ENCODE measurements at places on chromosomes 12 and 14. TPM values are rescaled to one million over a fixed set of nuclear protein-coding genes. Genes with fewer than 3 reads are reported as not detected.

The P2RX2 gene
- total RNA-seq: not detected

The CIT gene
- 2.7 TPM for total RNA-seq

The PHLDA1 gene
- 10.3 TPM for total RNA-seq

The CBLN3 gene
- total RNA-seq: 0.26 TPM

The ANO2 gene
- total RNA-seq: 29.1 TPM

The STON2 gene
- 327 TPM for total RNA-seq

The PRH2 gene
- not detected for total RNA-seq

The RFX4 gene
- not detected for total RNA-seq

The LYZ gene
- total RNA-seq: not detected

The TCL1B gene
- not detected for total RNA-seq

The ENO2 gene
- total RNA-seq: 1.1 TPM

The GNB3 gene
- total RNA-seq: 0.26 TPM

The KSR2 gene
- total RNA-seq: 0.09 TPM

The KRT82 gene
- total RNA-seq: not detected

The CDCA3 gene
- 2.7 TPM for total RNA-seq

Data from dermis lymphatic vessel endothelial cell (primary cell).